ENCODE measurements at places on chromosomes 3 and 15.
A peak's percentile ranks its signal among the peaks of the same experiment; 100 is the strongest.

DNA sequence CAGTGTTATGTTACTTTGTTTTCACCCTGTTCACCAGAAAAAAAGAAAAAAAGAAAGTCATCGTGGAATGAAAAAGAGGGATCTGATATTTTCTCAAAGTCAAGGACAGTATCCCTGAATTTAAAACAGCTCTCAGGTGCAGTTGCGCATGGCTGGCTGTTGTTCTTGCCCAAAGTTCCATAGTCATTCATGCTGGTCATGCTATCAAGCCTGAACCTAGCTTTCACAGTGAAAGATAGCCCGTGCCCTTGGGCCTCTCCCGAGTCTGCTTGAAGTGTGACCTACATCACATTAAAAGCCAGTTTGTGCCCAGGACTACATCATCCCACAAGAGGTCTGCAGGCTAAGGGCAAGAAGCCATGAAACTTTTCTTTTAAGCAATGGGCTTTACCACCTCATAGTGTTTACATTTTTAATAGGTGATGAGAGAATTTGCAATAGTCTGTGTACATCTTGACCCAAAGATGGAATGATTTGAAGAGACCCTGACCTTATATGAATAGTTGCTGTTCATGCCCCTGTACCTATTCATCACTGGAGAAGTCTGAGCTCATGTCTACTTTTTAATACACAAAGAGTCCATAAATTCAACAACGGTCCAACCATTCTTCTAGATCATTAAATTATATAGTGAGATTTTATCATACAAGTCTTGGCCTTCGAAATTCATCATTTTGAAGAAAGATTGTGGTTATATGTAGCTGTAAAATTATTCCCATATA, 522.5 kb upstream of the MCTP2 start:
- no peak for DNase-seq

DNA sequence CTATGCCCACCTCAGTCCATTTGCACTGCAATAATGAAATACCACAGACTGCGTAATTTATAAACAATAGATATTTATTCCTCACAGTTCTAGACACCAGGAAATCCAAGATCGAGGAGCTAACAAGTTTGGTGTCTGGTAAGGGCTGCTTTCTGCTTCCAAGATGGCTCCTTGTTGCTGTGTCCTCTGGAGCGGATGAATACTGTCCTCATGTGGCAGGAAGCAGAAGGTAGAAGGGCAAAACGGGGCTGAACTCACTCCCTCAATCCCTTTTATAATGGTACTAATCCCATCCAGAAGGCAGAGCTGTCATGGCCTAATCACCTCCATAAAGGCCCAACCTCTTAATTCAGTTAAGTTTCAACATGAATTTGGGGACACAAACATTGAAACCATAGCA, 75.3 kb downstream of the P2RY1 start:
- no peak for DNase-seq

DNA sequence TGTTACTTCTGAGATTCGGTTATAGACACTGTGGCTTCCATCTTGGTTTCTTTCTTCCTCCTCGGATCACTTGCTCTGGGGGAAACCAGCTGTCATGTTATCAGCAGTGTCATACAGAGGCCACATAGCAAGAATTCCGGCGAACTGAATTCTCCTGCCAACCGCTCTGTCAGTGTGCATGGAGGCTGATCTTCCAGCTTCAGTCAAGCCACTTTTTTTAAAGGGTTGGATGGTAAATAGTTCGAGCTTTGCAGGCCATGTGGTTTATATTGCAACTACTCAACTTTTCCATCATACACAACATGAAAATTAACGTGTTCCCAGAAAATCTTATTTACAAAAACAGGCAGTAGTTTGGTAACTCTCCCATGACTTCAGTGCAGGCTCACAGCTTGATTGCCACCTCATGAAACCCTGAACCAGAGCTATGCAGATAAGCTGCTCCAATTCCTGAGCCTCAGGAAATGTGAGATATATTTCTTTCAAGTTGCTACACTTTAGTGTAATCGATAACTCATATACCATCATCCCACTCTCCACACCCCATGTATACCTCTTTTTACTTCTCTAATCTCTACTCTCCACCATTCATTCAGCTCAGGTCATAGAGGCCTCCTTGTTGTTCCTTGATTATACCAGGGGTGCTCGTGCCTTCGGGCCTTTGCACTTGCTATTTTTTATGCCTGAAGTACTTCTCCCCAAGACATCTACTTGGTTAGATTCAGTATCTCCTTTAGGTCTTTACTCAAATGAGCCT, 7.2 kb downstream of the RPL22L1 start:
- DNase-seq, result no peak

GRCh38 chr3:170414202-170414663, 4.4 kb upstream of the CLDN11 start:
- DNase-seq, result peak; percentile 13

GRCh38 chr15:70354346-70354905, 256.7 kb upstream of the TLE3 start:
- DNase-seq, result no peak

GRCh38 chr3:61560517-61561373, 626 bp upstream of the PTPRG start:
- DNase-seq, result no peak

- no peak for DNase-seq
These were observed 85.7 kb downstream of the TRIM42 start for GRCh38 chr3:140763532-140763931.

- no peak for DNase-seq
These were observed 81.9 kb downstream of the PDE8A start for GRCh38 chr15:85063522-85064079.

DNA sequence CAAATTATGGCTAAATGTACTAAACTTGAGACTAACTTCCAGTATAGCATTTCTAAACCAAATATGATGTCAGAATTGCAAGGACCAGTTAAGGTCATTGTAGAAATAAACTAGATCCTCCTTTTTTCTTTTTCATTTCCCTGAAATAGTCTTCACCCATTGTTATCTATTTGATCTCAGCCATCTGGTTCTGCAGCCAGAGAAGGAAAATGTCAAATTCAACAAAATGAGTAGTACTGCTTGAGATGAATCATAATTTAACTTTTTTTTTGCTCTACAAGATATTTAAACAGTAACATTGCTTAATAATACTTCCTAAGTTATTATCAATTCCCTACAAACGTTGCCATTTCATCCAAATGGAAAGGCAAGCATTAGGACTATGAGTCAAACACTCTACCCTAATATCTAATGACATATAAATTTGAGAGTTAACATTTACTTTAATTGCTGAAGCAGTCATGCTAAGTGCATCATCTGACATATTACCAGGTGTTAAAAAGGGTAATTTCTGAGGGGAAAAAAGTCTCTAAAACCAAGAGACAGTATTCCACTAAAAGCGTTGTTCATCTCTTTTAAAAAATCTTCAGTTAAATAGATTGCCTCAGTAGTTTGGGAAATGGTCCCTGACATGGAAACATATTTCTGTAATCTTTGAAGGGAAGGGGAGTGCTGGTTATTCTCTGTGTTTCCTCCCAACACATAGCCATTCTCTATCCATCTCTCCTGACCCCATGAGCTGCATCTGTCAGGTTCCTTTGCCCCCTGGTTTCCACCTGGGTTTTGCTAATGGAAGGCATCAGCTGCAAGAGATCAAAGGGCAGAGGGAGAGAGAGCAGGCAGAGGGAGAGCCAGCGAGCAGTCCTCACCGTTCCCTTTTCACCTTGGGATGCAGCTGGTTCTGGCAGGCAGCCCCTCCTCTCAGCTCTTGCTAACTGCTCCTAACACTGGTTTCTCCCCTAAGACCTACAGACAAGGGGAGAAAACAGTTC, 138.5 kb downstream of the ARPP21 start:
- no peak for DNase-seq

DNA sequence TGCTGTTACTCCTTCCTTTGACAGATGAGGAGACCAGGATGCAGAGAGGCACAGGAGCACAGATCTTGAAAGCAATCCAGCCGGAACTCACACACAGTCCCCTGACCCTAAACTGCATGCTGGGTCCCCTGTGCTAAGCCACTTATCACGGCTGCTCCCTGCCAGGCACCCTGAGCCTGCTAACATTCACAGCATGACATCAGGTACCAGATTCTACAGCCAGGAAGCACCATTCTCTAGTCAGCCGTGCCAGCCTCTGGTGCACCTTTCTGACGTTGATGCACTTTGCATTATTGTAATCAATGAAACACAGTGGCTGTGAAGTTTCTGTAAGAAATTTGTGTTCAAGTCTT, 247.3 kb downstream of the OCA2 start:
- DNase-seq, result no peak

DNA sequence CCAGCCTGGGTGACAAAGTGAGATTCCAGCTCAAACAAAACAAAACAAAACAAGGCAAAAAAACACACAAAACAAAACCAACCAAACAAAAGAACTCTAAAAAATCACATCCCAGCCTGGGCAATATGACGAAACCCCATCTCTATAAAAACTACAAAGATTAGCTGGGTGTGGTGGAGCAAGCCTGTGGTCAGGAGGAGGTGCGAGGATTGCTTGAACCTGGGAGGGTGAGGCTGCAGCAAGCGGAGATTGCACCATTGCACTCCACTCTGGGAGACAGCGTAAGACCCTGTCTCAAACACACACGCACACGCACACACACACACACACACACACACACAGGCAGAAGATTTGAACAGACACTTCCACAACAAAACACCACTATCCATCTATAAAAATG, 99.6 kb downstream of the SHQ1 start:
- DNase-seq, result no peak

- no peak for DNase-seq
These were observed 284.6 kb upstream of the CRBN start for GRCh38 chr3:3464131-3464530.

GRCh38 chr3:185215873-185216606, 37.8 kb downstream of the EHHADH start:
- no peak for DNase-seq

- DNase-seq, result no peak
These were observed 28.7 kb upstream of the CACNA2D3 start for GRCh38 chr3:54093491-54094248.

DNA sequence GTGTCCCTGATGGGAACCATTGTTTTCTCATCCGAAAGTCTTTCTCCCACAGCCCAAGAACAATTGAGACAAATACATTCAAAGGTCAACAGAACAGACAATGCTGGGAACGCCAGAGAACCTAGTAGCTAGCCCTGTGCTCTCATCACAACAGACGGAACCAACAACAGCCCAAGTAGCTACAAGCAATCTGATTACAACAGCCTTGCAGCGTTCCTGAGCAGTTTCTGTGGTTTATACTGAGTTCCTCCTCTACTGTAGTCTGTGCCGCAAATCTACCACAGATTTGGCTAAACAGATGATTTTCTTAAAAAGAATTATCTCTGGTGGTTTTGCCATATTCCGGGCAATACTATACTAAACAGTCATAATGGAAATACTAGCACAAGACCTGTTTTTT, 435.6 kb downstream of the MECOM start:
- DNase-seq, result no peak

DNA sequence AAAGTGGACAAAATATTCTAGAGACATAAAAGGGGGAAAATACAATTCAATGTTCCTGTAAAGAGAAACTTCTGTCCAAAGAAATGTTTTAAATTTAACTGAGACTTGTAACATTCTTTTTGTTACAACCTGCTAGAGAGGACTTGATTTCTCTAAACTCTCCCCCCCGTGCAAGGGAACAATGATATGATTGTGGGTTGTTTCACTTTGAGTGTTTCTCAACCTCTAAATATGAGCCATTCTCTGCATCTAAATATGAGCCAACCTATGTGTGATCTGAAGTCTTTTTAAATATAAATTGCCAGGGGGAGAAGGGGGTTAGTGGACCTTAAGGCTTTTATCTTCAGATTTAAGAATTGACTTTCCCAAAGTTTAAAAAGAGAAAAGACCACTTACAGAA, 14.6 kb downstream of the ZNF860 start:
- DNase-seq, result no peak

GRCh38 chr3:100865442-100865841, 127.8 kb downstream of the ABI3BP start:
- DNase-seq, result no peak

- DNase-seq, result no peak
These were observed 137.3 kb downstream of the SNRK start for GRCh38 chr3:43423639-43424038.

GRCh38 chr3:36894914-36895313, 49.9 kb downstream of the TRANK1 start:
- no peak for DNase-seq

- DNase-seq, result no peak
These were observed 59.2 kb downstream of the SH3BP5 start for GRCh38 chr3:15273227-15273626.
